Colonic mucosa (tissue), 4 donors: ENCODE measurements at places on chromosomes 16 and 17.

GRCh38 chr17:20059728-20060188, 50.6 kb downstream of the SPECC1 start:
- DNase-seq = no peak

GRCh38 chr17:64627797-64628196, 34.3 kb downstream of the SMURF2 start:
- DNase-seq = no peak

DNA sequence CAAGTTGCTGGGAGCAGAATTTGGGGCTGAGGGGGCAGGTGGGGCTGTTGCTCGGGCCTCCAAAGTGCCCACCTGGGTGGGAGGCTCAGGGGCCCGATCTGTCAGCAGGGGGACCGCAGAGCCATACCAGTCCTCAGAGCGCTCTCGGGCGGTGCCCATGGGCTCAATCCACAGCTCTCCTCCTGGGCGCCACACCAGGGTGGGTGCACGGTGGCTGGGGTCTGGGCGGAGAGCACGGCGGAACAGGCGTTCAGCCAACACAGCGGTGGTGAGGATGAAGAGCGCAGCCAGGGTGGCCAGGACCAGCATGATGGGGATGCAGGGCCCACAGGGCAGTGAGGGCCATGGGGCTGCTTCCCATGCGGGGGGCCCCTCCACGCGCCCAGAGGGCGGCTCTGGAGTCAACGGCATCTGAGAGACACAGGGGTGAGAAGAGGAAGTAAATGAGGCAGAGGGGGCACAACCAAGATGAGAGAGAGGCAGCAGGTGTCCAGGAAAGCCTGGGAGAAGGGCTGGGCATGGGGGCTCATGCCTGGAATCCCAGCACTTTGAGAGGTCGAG, 1.2 kb downstream of the C16orf54 start:
- DNase-seq = no peak

DNA sequence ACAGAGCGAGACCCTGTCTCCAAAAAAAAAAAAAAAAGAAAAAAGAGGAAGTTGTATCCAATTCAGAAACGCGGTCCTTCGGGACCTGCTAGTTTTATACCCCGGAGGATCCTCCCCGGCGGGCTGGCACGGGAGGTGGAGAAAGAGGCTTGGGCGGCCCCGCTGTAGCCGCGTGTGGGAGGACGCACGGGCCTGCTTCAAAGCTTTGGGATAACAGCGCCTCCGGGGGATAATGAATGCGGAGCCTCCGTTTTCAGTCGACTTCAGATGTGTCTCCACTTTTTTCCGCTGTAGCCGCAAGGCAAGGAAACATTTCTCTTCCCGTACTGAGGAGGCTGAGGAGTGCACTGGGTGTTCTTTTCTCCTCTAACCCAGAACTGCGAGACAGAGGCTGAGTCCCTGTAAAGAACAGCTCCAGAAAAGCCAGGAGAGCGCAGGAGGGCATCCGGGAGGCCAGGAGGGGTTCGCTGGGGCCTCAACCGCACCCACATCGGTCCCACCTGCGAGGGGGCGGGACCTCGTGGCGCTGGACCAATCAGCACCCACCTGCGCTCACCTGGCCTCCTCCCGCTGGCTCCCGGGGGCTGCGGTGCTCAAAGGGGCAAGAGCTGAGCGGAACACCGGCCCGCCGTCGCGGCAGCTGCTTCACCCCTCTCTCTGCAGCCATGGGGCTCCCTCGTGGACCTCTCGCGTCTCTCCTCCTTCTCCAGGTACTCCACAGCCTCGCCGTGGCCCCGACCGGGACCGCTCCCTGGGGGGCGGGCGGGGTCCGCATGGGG, at the start of gene CDH3:
Gene CDH3 (plus strand): TSS at position 596 of the 779 bp plus-strand sequence. CDS start 70 bp downstream, at position 666.
- DNase-seq = peak; percentile 84

- peak; percentile 36 for DNase-seq
Observed at GRCh38 chr16:67873435-67874370, 851 bp downstream of the EDC4 start.

GRCh38 chr17:49365667-49366066, 3.6 kb upstream of the ZNF652 start:
- DNase-seq = no peak
